ENCODE measurements at places on chromosomes 7 and 10.
A peak's percentile ranks its signal among the peaks of the same experiment; 100 is the strongest.

- DNase-seq = no peak
Observed at GRCh38 chr10:13731799-13732198, 145.0 kb downstream of the PRPF18 start.

DNA sequence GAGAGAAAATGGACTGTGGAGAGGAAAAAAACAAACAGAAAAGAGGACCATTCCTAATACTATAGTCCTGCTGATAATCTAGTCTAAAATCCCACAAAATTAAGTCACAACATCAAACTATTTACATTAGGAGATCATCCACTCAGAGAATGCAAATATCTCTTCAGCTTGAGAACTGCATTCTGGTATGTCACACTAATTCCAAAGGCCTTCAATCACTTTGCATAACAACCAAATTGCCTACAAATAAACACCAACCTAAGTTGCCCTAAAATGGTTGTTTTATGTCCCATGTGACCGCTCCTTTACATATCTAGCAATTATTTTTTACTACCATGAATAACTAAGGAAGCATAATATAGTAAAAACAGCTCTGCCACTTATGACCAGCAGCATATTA is 264.3 kb downstream of the CACNA2D1 start:
- DNase-seq = no peak

- no peak for DNase-seq
Observed at GRCh38 chr10:122549636-122550035, 10.9 kb upstream of the DMBT1 start.

DNA sequence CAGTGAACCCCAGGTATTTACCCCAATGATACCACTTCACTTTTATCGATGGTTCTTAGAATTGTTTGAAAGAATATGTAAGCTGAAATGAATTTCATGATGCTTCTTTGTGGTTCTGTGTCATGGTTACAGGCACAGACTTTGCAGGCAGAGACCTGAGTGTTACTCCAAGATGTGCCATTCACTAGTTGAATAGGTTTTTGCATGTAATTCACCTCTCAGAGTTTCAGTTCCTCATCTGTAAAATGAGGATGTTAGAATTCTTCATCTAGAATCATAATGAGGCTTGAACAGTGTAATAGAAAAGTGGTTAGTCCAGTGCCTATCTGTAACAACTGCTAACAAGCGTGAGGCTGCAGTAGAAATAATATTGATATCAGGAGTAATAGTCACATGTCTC is 54.6 kb downstream of the VSTM2A start:
- DNase-seq = no peak

GRCh38 chr7:8129318-8129659 is 132.7 kb downstream of the ICA1 start:
- DNase-seq = peak; percentile 64

DNA sequence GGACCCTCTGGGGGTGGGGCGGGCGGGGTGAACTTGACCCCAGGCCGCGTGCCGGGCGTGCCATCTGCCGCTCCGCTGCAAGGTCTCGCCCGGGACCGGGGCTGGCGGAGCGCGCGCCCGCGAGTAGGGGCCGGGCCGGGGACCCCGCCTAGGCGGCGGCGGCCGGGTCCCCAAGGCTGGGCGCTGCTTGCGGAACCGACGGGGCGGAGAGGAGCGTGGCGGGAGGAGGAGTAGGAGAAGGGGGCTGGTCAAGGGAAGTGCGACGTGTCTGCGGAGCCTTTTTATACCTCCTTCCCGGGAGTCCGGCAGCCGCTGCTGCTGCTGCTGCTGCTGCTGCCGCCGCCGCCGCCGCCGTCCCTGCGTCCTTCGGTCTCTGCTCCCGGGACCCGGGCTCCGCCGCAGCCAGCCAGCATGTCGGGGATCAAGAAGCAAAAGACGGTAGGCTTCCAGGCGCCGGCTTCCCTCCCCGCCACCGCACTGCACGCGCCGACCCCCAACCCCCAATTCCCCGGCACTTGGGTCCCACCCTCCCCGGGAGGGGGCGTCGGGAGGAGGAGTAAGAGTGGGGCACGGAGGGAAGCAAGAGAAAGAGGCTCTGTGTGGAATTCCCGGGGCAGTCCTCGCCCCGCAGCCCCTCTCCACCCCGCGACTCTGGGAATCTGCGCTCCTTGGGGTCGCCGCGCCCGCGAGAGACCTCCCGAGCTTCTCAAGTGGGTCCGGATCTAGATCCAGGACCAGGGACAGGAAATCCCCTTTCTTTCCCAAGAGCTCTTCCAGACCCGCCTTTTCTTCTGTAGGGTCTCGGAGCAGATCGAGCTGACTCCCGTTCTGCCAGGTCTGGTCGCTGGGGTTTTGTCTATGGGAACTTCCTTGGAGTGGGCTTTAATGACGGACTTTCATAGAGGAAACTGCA is at the start of gene PAPSS2:
TSS of gene PAPSS2 (plus strand) at position 308 of the 913 bp plus-strand sequence. CDS start at position 412, 104 bp downstream.
- peak; percentile 27 for DNase-seq

- DNase-seq = no peak
Observed at GRCh38 chr10:70233939-70234300, 691 bp upstream of the PPA1 start.

DNA sequence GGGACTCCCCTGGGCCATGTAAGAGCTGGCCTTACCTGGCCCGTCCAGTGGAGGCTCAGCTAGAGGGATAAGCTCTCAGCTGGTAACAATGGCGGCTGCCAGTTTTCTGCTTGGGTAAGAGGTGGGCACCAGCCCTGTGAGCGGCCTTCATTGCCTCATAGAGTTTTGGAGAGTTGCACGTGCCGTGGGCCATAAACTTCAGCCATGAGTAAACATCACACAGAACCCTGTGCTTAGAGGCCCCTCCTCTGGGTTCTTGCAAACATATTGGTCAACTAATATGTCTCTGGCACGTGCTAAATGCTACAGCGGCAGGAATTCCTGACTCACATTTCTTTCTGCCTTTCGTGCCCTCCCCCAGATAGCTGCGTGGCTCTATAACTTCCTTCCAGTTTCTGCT is 103.9 kb upstream of the LEP start:
- no peak for DNase-seq

DNA sequence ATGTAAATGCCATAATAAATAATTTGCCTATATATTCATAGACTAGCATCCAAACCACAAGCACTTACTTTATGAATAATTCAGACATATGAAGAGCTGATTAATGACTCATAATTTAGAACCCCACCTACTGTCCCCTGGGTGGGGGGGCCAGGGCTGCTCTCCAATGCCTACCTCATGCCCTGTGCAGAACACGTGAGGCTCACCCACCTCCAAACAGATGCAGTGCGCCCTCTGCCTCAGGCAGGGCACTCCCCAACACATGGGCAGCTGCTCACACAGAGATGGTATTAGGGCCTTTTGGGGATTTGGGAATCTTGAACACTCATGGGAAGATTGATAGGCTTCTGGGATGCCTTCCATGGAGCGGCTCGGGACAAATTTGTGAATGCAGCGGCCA is 75.1 kb upstream of the INSIG1 start:
- DNase-seq = no peak

DNA sequence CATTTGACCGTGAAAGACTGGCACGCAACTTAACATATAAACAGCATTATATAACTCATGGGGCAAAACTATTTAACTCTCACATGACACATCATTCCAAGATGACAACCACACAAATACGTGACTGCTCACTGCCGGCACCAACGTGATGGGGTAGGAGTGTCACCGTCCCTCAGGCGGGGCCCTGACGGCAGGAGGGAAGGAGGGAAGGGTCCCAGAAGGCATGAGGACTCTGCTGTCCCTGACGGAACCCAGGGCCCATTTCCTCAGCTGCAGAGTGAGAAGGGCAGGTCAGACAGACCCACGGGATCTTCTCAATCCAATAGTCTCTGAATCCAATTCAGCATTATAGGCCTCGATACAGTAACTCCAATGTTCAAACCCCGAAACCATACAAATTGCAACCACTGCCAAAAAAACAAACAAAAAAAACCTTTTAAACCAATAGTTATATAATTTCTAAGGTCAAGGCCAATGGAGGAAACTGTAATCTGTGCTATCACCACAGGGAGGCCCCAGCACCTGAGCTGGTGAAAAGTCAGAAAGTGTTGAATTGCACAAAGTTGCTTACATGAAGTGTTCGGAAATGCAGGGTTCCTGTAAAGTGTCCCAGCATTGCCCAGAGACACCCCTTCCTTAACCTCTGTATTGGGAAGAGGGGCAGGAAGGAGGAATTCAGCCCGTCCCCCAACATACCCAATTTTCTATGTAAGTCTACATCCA is 137.4 kb downstream of the TNS3 start:
- DNase-seq = no peak

DNA sequence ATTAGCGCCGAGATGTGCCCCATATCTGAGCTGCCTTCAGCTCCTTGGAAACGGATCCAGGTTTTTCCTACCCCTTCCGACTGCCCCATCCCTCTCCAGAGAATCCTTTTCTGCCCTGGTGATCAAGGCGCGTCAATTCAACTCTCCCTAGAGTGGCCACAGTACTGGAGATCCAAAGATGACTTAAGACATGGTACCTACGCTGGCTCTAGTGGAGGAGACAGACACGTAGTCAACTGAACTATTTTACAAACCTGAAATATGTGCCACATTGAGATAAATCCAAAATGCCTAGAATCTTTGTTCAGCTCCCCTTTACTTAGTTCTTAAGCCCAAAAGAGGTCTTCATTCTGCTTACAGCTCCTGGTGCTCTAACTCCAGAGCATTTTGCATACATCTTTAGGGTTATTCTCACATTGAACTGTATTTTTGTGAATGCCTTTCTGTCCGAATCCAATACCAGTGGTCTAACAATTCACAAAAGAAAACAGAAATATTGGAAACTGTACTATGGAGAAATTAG is 444 bp upstream of the TNPO3 start:
- DNase-seq = no peak

- DNase-seq = no peak
Observed at GRCh38 chr7:44043902-44044301, 600 bp upstream of the DBNL start.

- DNase-seq = no peak
Observed at GRCh38 chr7:69640216-69640615, 41.9 kb downstream of the AUTS2 start.

DNA sequence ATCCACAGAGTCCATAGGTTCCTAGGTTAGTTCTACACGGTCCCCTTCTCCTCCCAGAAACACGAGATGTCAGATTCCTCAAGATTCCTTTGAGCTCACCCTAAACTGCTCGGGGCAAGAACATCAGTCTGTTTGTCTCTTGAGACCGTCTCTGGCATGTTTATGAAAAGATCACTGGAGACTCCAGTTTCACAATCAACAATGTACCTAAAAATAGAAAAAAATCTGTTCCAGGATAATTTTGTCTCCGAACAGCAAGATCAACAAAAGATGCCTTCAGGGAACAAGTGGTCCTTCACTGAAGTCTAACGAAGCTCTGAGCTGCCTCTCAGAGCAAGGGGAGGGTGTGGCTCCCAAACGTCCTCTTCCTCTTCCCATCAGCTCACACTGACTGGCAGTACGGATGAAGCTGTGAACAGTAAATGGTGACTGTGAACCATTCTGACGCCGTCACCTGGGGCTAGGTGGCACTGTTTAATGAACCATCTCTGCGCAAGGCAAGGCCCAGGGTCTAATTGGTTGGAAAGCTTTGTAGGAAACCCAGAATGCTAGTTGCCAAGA is 156.2 kb upstream of the LYZL1 start:
- DNase-seq = no peak

DNA sequence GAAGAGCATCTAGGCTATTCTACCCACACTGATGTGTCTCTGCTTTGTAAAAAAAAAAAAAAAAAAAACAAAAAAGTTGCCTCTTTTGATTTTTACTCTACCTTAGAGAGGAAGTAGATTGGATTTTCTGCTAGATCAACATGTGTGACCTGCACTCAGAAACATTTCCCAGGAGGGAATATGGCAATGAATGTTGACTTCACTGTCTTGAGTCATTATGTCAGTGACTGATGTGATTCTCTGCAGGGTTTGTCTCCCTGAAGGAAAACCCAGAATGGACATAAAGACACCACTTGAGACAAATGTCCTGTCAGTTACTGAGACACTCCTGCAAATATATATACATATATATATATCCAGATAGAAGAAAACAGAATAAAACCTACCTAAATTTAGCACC is 370.3 kb downstream of the BMPER start:
- no peak for DNase-seq

GRCh38 chr7:98357751-98358161 is 43.1 kb downstream of the BAIAP2L1 start:
- DNase-seq = no peak

GRCh38 chr7:35866186-35866585 is 65.3 kb downstream of the SEPTIN7 start:
- DNase-seq = no peak

DNA sequence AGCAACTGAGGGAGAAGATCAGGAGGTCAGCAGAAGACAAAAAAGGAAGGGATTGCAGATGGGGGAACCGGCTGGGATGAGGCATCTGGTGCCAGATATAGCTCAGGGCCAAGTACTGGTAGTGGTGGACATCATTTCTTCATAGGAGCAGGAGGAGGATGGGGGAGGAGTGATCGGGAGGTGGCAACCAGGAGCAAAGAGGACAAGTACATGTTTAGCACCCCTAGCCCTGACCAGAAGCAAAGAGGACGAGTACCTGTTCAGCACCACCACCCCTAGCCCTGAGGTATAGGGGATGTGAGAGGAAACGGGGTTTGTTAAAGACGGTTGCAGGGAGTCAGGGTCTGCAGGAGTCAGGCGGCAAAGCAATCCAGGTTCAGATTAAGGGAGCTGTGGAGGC is 84.5 kb upstream of the NPS start:
- DNase-seq = no peak

- no peak for DNase-seq
Observed at GRCh38 chr7:116689790-116690259, 17.8 kb downstream of the MET start.

- no peak for DNase-seq
Observed at GRCh38 chr7:2554661-2555111, 638 bp downstream of the BRAT1 start.

DNA sequence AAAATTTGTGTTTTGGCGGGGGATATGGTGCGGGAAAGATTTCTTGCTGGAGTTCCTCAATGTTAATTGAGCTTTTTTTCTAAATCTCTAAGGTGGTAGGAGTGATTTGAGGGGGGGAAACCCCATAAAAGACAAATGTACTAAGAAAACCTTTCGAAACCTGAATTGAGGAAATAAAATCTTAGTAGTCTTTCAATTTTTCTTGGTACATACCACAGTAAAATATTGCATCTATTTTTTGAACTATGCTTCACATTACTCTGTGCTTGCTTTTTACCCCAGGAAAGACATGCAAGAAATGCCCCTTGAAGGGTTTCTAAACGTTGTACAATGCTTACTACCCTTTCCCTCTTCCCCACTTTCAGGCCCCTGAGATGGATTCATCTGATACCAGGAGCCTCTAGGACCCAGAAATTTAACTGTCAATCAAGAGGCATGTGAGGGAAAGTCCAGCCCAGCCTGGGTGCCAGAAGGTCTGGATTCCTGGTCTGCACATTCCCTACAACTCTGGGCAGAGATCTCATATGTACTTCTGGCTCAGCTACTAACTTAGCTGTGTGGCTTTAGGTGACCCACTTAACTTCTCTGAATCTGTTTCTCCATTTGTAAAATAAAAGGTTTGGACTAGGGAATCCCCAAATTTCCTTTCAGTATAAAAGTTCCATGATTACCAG is 5.8 kb upstream of the PDCD4 start:
- DNase-seq = no peak

DNA sequence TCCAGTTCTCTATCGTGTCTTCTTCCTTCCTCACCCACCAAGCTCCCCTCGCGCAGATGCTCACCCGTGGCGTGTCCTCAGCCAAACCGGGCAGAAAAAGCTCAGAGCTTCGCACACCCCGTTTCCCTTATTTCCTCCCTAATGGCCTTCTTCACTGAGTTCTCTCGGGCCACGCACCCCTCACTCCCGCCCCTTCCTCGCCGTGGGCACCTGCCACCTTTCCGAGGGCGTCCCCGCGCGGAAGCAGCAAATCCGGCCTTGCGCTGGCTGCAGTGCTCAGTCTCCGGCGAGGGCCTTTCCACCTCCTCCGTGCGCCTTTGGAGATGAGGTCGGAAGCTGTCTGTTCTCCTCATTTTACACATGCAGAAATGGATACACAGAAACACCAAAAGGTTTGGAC is 12.4 kb upstream of the CALML3 start:
- DNase-seq = no peak

Data from activated CD4-positive, alpha-beta T cell treated with anti-CD3 and anti-CD28 coated beads, Interleukin-10, Interleukin-2, amounts not matched to agents 100 ng/mL and 50 ng/mL, durations not matched to agents 16 hours and 8 hours (primary cell).